ENCODE measurements at places on chromosomes 12 and 14. TPM values are rescaled to one million over a fixed set of nuclear protein-coding genes. Genes with fewer than 3 reads are reported as not detected.

Gene TAS2R9
- not detected for total RNA-seq

Gene TBX3
- 13.7 TPM for total RNA-seq

Gene ACOT6
- total RNA-seq, result not detected

Gene NEK9
- 31.8 TPM for total RNA-seq

Gene PTGER2
- 6.5 TPM for total RNA-seq

Gene BHLHE41
- 25.3 TPM for total RNA-seq

Gene TMEM19
- 46.7 TPM for total RNA-seq

Gene CD4
- total RNA-seq, result not detected

Gene KCNMB4
- 1.4 TPM for total RNA-seq

Gene FGF23
- total RNA-seq, result not detected

Gene MYF5
- total RNA-seq, result not detected

Gene C1QL4
- total RNA-seq, result 0.06 TPM

Gene PTCSC3
- not detected for total RNA-seq

Gene ADAMTS20
- total RNA-seq, result not detected

Gene MMP17
- 3.1 TPM for total RNA-seq

Gene ATP2B1
- total RNA-seq, result 37.0 TPM

Gene GZMH
- not detected for total RNA-seq

Gene TBC1D30
- total RNA-seq, result 11.8 TPM
